Karpas-422 (cell line): ENCODE measurements at places on chromosomes 13 and 19. TPM values are rescaled to one million over a fixed set of nuclear protein-coding genes. Genes with fewer than 3 reads are reported as not detected.

ISOC2 gene
- total RNA-seq: 102 and 151 TPM in 2 replicates

GNA15 gene
- not detected in 2 replicates for total RNA-seq

CEP89 gene
- total RNA-seq: 3.2 and 7.6 TPM in 2 replicates

CNOT3 gene
- total RNA-seq: 31.2 and 45.0 TPM in 2 replicates

RFPL4AL1 gene
- not detected in 2 replicates for total RNA-seq

KCNN4 gene
- total RNA-seq: 0.32 TPM in 1 of 2 replicates, not detected in the other

CRB3 gene
- total RNA-seq: 0.34 TPM in 1 of 2 replicates, not detected in the other

NLRP9 gene
- total RNA-seq: not detected in 2 replicates
